ENCODE measurements at places on chromosomes 1 and 21. TPM values are rescaled to one million over a fixed set of nuclear protein-coding genes. Genes with fewer than 3 reads are reported as not detected.

ASTN1 gene
- total RNA-seq: not detected

ETNK2 gene
- 8.0 TPM for total RNA-seq

KRTAP26-1 gene
- not detected for total RNA-seq

CDKN2C gene
- 28.3 TPM for total RNA-seq

C1QTNF12 gene
- total RNA-seq: 1.1 TPM

RGS16 gene
- total RNA-seq: not detected

OR6K3 gene
- not detected for total RNA-seq

SRSF10 gene
- 157 TPM for total RNA-seq

SEMA6C gene
- total RNA-seq: 15.5 TPM

HUNK gene
- total RNA-seq: under 0.01 TPM

SNX7 gene
- 77.2 TPM for total RNA-seq

SLC45A1 gene
- 0.57 TPM for total RNA-seq

TMEM59 gene
- 149 TPM for total RNA-seq

CAPN8 gene
- not detected for total RNA-seq

HPDL gene
- total RNA-seq: 9.7 TPM

RGS1 gene
- total RNA-seq: not detected

STMN1 gene
- 235 TPM for total RNA-seq

SIM2 gene
- total RNA-seq: 0.13 TPM

FLAD1 gene
- total RNA-seq: 21.6 TPM

AK4 gene
- total RNA-seq: 35.0 TPM
